ENCODE measurements at places on chromosomes 7 and 10.
A peak's percentile ranks its signal among the peaks of the same experiment; 100 is the strongest.

DNA sequence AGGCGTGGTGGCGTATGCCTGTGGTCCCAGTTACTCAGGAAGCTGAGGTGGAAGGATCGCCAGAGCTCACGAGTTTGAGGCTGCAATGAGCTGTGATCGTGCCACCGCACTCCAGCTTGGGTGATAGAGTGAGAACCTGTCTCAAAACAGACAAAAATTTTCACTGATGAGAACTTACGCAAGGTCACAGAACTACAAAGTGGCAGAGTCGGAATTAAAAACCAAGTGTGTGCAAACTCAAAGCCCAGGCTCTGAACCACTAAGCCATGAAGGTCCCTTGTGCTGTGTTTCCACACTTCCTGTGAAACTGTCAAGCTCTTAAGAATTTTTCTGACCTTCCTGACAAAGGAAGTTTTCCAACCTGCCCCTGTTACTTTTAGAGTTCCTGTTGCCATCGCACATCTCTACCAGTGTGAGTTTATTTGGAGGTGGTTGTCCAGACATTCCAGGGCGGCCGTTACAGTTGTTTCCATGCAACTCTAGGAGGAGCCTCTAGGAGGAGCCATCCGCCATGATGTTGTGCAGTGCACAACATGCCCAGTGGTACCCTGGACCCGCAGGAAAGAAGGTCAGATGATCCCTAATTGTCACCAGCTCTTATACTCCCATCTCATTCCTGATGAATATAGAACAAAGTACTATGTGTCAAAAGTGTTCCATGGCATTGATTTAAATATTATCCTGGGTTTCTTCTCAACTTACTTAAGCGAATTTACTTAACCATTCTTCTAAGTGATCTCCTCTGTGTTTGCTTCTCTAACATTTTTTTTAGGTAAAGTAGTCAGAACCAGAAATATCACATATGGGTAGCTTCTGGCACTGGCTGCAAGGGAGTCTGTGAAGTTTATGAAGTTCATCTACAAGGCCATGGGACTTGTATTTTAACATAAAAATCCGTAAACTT, 49.0 kb upstream of the LYZL1 start:
- peak; percentile 13 for DNase-seq

DNA sequence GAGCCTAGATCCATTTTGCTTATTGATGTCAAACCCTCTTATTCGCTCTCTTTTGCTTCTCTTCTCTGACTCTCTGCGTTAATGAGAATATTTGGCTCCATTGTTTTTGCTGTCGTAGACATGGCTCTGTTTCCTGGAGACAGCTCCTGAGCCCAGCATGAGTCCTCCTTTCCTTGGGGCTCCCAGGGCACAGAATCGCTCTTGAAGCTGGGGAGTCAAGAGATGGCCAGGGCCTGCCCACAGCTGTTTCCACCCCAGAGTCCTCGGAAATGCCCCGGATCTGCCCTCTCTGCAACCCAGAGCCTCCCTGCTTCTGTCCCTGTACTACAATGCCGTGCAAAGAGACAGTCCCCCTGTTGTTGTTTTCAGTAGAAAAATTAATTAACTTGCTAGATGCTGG, 566.7 kb upstream of the FOXK1 start:
- no peak for DNase-seq

- peak; percentile 91 for DNase-seq
Observed at GRCh38 chr7:6385110-6385781, 62.5 kb downstream of the DAGLB start.

GRCh38 chr10:112774798-112775197, 175.2 kb upstream of the TCF7L2 start:
- no peak for DNase-seq

- DNase-seq: no peak
Observed at GRCh38 chr10:75940742-75941141, 509.3 kb downstream of the LRMDA start.

- DNase-seq: peak; percentile 34
Observed at GRCh38 chr7:102978284-102978683, 65.5 kb downstream of the LRRC17 start.

GRCh38 chr10:125055446-125055845, 104.9 kb downstream of the CTBP2 start:
- no peak for DNase-seq

- peak; percentile 17 for DNase-seq
Observed at GRCh38 chr10:108039821-108040584, 875.5 kb upstream of the SORCS1 start.

DNA sequence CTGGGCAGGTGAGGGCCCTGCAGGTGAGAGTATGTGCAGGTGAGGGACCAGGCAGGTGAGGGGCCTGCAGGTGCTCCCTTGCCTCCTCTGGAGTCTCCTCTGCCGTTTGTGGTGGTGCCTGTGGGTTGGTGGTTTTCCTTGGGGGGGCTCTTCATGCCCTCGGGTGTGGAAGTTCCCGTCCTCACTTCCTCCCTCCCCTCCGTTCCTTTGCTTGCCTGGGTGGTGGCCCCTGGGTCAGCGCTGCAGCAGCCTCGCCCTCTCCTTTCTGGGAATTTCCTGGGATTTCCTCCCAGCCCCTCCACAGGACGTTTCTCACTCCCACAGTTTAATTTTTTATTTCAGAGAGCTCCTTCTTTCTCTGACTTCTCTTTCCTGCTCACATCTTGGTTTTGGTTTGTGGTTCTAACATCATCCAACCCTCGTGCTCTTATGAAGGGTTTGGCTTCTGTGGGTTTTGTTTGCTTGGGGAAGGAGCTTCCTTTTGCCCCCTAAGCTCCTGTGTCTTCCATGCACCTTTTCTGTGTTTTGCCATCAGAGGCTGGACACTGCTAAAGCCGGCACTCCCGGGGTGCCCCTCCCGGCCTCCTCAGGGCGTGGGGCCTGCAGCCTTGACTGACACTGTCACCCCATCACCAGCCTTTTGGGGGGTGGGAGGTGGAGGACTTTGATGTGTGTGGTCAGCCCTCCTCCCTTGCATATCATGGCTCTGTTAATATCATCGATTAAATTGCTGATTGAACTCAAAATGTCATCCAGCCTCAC, 29.2 kb upstream of the ADGRA1 start:
- DNase-seq: no peak

DNA sequence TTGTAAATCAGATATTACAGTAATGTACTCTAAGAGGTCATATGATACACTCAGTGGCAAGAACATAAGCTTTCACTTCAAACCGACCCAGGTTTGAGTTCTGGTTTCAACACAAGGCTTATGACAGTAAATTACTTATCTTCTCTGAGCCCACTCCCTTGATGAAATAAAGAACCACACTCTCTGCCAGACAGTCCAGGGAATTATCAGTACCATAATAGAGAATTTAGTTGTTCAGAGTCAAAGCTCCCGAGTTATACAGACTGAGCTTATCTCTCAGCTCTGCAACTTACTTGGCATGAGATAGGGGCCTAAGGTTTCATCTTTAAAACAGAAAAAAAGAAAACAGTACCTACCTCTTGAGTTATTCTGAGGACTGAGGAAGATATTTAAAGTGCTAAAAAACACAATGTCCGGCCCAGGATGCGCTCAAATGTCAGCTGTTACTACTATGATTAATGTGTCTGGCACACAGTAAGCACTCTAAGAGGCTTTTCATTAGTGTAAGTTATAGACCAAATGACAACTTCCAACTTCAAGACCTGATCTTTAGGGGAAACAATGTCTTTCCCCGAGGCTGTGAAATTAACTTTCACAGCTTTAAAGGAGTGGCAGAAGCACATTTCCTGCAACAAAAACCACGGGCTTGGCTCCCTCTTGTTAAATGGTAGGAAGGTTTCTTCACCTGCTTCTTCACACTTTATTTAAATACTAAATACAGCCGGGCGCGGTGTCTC, 38.1 kb downstream of the UBE2H start:
- DNase-seq: no peak

DNA sequence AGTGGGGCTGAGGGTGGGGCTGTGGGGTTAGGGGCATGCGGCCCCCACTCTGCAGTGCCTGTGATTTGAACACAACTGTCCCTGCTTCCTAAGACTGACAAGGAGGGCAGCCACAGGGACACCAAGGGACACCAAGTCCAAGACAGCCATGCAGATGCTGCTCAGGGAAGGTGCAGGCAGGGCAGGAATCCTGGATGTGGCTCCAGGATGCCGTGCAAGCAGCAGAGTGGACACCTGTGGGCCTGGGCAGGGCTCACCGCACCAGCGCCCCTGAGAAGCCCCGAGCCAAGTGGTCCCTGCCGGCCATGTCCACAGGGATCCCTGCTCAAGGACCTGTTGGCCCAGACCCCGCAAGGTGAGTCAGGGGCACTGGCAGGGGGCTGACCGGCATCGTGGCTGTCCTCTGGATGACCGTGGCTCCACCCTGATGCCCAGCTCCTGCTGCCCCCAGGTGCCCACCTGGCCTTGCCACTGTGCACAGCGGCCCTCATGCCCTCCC, 58.5 kb downstream of the STK32C start:
- DNase-seq: no peak

- DNase-seq: no peak
Observed at GRCh38 chr10:47031901-47032465, 120.8 kb downstream of the PTPN20 start.

DNA sequence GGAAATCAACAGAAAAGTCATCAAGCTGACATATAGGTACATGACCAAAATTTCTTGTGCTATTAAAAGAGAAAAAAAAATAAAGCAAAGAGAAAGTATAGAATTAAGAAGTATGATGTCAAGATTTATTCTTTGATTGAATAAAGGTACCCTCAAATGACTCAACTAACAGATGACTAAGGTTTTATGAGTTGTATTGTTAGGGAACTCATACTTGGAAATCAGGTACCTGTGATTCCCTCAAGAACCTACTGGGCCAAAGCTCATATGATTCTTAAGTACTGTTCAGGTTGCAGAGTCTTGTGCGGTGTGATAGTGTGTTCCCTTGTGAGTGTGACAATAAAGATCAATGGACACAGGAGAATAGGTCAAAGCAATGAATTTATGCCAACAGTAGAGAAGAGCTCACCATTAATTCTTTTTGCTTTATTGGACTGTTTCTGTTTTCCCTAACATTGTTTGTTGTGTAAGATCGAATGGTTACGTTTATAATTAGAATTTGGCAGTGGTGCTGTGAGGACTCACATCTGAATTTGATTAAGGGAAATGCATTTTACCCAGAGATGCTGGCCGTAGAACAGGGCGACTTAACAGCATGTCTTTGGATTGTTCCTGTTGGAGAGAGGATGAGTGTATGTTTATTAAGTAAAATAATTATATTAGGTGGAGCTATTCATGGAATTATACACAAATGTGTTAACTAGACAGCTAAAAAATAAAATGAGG, 293.2 kb upstream of the SEMA3D start:
- DNase-seq: no peak

DNA sequence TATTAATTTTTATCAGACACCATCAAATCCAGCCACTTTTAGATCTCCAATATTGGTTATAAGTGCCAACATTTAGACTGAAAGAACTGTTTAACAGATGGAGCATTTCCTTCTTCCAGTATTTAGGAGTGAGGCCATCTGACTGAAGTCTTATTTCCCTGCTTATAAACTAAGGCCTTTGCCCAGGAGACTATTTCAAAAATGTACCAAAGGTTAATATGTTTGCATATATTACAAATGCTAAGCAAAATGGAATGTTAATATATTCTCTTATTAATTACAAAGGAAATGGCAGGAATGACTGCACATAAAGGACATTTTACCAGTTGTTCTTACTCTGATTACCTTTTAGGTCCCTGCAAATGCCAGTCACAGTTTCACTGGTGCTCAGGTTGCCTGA, 238.9 kb upstream of the PLXNA4 start:
- no peak for DNase-seq

DNA sequence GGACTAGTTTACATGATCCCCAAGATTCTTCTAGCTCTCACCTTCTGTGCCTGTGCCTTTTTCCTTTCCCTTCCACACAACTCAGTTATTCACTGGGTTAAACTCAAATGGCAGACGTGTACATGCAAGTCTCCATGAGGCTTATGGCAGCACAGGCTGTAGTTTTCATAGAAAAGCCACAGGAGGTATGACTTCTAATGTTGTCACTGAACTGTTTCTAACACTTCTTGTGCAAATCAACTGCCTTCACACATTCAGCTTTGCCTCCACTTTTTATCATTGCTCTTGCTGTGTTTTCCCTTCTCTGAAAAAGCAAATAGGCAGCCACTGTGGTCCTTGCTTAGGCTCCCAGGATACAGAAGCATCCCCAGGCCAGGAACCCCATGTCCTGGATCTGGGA, 5.3 kb upstream of the GIMAP5 start:
- no peak for DNase-seq

DNA sequence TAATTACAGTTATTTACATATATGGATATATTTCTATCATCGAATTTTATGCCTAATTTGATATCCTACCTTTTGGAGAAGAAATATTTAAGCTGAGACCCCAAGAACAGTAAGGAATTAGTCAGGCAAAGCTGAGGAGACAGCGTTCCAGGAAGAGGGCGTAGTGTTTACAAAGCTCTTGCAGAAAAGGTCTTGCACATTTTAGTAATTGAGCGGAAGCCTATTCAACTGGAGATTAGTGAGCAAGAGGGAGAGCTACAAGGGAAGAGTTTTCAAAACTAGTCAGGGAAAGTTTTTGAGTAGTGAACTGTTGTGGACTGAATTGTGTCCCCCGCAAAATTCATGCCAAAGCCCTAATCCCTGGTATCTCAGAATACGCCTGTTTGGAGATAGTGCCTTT, 26.5 kb upstream of the POU6F2 start:
- no peak for DNase-seq

DNA sequence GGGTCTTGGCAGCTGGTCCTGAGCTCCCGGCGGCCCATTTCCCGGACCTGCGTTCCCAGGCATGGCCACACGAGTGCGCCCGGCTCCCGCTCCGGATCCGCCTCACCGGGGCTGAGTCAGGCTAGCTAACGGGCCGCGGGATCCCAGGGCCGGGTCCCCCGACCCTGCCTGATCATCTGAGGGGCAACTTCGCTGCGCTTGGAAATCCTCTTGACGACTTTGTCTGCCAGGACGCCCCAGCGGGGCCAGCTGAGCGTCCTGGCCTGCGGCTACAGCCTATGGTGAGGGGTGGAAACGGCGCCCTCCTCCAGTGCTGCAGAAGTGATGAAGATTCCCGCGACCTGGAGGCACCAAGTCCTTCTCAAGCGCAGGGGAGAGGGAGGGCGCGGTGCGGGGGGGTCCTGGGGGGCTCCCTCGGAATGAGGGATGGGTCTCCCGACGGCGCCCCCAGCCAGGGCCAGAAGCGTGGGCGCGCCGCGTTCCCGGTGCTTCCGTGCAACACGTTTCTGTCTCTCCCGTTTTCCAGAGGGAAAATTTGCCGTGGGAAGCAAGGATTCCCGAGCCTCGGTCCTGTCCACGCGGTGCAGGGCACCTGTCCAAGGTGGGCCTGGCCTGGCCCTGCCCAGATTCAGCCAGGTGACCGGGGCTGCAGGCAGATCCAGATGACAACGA, 212.4 kb downstream of the CCSER2 start:
- peak; percentile 73 for DNase-seq
